ENCODE measurements at places on chromosomes 1 and 21. TPM values are rescaled to one million over a fixed set of nuclear protein-coding genes. Genes with fewer than 3 reads are reported as not detected.

DNA sequence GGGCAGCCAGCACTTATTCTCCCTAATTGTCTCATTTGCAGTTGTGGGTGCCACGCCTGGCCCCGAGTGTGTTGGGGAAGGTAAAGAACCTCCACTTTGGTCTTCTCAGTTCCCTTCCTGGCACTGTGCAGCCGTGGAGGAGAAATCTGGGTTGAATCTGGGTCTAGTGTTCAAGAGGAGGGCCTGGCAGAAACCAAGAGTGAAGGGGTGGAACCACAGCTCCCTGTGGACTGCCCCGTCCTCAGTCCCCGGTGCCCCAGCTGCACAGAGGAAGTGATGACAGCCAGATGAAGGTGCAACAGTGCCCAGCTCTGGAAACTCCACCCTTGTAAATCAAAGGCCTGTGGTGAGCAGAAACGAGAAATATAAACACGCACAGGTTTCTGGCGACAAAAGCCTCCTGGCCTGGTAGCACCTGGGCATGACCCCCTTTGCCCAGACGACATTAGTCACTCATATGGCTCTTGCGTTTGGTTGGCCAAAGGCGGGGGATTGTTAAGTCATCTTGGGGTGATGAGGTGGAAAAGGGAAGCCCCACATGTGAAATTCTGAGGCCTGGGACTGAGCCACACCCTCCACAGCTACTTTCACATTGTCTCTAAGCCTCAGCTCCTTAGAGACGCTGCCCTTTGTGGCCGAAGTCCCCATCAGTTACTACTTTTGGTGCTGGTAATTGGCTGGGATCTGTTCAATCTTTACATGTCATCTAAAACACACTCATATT lies 4.2 kb upstream of the ECE1 start:
- peak; percentile 61 for ATAC-seq

GRCh38 chr1:100455478-100456072 lies 82.4 kb upstream of the GPR88 start:
- ATAC-seq, result no peak

GRCh38 chr1:44826375-44827196 lies 16.5 kb downstream of the PTCH2 start:
- ATAC-seq, result no peak

DNA sequence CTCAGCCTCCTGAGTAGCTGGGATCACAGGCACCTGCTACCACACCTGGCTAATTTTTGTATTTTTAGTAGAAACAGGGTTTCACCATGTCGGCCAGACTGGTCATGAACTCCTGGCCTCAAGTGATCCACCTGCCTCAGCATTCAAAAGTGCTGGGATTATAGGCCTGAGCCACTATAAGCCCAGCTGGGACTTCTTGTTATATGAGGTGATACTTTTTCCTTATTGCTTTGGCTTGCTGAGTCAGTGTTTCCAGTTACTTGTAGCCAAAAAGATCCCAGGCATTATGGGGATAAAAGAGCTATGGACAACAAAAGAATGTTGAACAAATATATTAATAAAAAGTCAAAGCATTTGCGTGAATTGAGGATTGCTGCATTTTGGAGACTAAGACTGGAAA lies 69.9 kb upstream of the LPGAT1 start:
- ATAC-seq, result peak; percentile 78

GRCh38 chr1:36285443-36286101 lies 20.6 kb upstream of the SH3D21 start:
- ATAC-seq, result peak; percentile 79

DNA sequence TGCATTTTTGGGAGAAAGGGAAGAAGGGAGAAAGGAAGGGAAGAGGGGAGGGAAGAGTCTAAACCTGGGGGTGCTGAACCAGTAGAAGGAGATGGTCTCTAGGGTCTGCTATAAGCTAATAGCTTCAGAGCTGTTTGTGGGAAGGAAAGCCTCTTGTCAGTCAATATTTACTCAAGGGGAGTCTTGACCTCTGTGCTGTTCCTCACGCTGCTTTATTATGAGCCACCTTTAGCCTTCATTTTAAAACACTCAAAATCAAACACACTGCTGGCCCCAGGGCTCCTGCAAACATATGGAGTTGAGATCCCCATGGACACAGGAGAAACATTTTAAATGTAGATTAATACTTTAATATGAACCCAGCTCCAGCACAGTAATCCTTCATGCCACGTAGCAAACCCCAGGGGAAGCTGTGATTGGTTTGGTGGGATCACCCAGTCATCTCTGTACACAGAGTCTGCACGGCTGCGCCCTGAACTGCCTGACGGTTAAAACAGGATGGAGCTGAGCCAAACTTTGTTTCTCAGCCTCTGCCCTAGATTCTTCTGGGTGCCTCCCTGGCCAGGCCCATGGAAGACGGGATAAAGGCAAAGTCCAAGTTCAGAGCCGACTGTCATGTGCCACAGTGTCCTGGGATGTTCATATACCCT lies 40.2 kb upstream of the VWA5B1 start:
- ATAC-seq, result peak; percentile 23

DNA sequence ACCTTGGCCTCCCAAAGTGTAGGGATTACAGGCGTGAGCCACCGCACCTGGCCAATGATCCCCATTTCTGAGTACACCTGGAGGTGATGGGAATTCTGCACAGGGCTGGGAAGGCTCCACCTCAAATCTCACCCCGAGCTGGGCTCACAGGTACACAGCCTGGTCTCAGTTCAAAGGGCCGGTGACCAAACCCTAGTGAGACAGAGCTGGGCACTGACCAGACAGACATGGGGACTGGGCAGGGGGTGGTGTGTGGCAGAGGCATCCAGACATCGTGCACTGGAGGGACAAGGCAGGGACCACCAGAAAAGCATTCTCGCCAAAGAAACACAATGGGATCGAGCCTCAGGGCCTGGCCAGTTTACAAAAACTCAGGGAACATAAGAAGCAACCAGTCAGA lies 17.2 kb downstream of the LSS start:
- ATAC-seq, result no peak

Gene APCS
- not detected for total RNA-seq

GRCh38 chr1:170204121-170204520 lies 58.4 kb downstream of the NTMT2 start:
- ATAC-seq, result no peak

DNA sequence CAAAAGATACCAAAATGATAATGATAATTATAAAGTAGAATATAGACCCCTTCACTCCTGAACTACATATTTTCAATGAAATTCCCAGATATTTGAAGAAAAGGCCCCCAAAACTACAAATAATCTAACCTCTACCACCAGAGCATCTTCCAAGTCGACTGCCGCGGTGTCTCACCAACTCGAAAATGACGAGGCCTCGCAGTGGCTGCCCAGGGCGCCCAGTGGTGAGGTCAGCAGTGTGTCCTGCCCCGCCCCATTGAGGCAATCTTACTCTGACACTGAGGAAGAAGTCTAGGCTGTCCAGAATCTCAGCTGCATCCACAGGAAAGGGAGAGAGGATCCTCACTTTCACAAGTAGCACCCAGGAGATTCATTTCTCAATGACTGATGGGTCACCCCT lies 5.2 kb downstream of the DUSP10 start:
- no peak for ATAC-seq

Gene OR2L8
- total RNA-seq, result not detected

DNA sequence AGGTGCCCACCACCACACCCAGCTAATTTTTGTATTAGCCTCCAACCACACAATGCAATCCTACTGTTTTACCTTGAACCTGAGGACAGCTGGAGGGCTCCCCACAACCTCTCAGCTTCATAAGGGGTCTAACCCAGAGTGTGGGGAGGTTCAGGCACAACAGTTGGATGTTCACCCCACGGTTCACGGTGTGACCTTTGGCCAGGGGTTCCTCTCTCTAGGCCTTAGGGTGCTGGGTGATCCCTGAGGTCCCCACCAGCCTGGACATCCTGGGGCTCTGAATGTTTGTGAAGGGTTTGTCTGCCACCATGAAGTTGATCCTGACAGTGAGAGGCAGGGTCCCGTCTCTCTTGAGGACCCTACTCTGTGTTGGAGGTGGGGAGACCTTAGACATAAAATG lies 3.9 kb downstream of the ACOT11 start:
- no peak for ATAC-seq

DNA sequence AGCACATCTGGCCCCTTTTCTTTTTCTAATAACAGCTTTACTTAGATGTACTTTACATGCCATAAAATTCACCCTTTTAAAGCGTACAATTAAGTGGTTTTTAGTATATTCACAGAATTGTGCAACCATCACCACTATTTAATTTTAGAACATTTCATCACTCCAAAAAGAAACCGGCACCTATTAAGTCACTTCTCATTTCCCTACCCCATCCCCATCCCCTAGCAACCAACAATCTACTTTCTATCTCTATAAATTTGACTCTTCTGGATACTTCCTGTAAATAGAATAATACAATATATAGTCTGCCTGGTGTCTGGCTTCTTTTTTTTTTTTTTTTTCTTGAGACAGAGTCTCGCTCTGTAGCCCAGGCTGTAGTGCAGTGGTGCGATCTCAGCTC lies 59.5 kb upstream of the ENAH start:
- no peak for ATAC-seq

DNA sequence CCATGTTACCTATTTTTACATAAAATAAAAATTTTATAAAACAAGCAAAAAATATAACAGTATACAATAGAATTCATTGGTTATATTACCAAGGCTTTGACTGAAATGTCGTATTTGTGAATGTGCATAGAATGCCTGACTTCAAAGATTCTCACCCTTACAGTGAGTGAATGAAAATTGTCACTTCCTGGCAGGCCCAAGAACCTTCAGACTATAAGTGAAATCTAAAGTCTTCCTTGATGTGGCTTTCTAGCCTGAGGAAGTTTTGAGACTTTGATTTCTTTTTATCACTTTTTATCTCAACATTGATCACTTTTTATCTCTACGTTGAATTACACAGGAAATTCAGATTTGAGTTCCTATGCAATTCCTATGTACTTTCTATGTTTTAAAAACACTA lies 104.7 kb upstream of the KIAA0040 start:
- no peak for ATAC-seq

- ATAC-seq, result no peak
Observed at GRCh38 chr1:110165761-110166231, 15.5 kb downstream of the SLC6A17 start.

DNA sequence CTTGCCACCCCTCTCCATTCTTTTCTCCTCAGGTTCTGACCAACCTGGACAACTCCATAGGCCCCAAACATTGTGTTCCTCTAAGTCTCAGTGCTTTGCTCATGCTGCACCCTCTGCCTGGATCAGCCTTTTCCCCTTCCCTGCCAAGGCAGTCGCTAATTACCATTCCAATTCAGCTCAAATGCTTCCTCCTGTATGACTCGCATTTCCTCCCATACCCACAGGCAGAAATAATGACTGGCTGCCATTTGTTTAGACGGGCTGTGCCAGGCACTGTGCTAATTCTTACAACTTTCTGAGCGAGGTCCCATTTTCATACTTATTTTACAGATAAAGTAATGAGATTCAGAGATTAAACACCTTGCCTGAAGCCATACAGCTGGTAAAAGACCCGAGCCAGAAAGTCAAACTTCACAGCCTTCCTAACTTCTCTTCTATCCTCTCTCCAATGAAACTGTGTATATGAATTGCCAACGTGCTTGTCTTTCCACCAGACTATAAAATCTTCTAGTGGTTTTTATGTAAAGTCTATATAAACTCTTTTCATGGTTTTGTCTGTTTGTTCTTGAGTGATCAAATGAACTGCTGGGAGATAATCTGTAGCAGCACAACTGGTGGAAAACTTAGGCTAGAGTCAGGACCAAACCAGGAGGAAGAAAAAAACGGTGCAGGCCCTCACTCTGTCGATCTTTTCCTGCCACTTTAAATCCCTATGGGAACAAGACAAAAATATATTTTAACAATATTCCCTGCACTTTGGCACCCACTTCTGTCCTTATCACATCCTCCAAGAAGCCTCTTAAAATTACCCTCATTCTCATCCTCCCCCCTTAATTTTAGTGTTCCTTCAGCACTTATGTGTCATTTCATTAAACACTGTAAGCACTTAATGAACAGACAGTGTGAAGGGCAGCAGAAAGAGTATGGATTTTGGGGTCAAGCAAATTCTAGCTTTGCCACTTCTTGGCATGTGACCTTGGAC lies 33.7 kb downstream of the RAB3B start:
- ATAC-seq, result peak; percentile 47

DNA sequence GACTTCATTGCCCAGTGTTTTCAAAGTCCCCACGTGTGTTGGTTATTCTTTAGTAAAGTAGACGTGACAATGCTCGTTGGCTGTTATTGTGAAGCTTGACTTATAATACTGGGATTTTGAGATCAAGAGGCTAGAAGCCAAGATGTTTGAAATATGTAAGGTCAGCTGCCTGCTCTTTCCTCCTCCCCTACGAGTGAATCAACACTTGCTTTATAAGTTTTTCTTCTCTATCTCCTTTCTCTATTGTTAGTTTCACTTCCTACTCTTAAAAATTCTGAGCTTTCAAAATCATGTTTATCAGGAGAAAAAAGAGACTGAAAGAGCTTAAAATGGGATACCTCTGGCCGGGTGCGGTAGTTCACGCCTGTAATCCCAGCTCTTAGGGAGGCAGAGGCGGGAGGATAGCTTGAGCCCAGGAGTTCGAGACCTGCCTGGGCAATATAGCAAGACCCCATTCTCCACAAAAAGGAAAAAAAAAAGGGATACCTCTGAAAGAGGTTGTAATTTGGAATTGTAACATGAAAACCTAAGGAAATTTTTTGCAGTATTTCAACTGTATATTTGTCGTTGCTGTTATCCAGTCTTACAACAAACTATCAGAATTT lies 72.0 kb downstream of the EPB41 start:
- ATAC-seq, result no peak

Gene S100A2
- total RNA-seq, result 4,166 TPM

DNA sequence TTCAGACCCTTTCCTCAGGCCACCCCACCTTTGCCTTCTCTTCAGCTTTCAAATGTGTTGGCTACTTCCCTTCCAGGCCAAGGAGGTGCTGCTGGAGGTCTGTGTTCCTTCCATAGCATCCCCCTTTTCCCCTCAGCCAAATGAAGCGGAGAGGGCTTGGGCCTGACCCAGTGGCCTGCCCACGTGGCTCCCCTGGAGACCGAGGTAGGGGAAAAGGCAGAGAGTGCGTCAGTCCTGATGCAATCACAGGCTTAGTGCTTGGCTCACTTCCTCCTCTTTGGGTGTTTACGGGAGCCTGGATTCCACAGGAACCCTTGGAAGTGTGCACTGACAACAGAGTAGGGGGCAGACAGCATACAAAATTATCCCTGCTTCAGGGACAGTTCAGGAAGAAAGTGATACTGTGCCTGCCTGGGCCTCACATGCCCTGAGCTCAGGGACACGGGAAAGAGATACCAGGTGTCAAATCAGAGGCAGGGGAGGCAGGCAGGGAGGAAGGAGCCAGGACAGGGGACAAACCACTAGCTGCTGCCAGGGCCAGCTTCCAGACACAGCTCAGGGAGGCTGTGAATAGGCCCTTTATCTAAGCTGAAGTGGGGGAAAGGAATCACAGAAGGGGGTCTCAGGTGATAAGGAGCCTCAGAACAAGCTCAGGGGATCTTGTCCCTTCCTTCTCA lies 16.6 kb upstream of the PTP4A2 start:
- peak; percentile 92 for ATAC-seq

Gene OR10J1
- not detected for total RNA-seq

Gene MFSD2A
- 25.2 TPM for total RNA-seq
